ENCODE measurements at places on chromosomes 2 and 18. TPM values are rescaled to one million over a fixed set of nuclear protein-coding genes. Genes with fewer than 3 reads are reported as not detected.

- no peak for DNase-seq
Measured at GRCh38 chr2:53108246-53108645, 659.4 kb upstream of the CHAC2 start.

GRCh38 chr2:122238006-122238559 lies 482.6 kb downstream of the TSN start:
- DNase-seq: no peak

- DNase-seq: no peak
Measured at GRCh38 chr2:235066895-235067294, 115.1 kb downstream of the SH3BP4 start.

- no peak for DNase-seq
Measured at GRCh38 chr18:6712401-6712800, 17.1 kb upstream of the ARHGAP28 start.

DNA sequence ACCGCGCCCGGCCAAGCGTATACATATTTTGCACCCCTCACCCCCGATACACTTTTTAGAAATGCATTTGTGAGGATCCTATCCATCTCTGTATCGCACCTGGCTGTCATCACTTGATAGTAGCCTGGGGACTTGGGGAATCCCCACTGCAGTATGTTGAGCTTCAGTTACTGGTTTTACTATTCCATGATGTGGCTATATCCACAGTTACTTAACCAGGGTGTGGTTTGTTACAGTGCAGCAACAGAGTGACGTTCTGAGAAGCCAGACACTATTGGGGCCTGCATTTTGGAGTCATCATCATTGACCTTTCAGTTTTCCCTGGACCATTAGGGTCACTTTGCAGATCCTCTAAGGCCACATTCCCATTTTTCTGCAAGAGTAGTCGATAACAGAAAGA lies 212.7 kb downstream of the AGAP1 start:
- DNase-seq: no peak

GRCh38 chr2:120520929-120521912 lies 175.3 kb downstream of the INHBB start:
- peak; percentile 66 for DNase-seq

DNA sequence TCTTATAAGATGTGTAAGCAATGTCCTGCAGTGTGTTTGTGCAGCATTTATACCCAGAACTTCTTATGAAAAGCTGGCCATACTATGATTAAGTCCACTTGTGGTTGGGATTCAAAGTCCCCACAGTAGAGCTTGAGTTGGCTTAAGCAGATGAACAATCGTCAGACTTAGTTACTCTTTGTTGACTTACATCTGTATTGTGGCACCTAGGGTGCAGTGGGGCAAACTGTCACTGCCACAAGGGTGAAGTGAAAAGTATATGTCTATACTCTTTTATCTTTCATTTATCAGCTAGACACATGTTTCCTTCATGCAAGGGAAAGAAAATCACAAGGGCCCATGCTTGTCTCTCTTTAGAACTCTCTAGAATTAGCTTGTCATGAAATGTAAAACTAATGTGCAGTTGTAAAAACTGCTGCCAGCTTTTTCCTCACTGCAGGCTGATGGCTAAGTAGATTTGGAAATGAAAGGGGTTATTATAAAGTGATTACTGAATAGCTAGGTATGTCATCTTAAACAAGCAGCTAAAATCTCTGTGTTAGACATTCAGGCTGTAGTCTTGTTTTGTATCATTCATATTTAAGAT lies 474.5 kb downstream of the PTPRM start:
- no peak for DNase-seq

- no peak for DNase-seq
Measured at GRCh38 chr18:13218368-13218991, at the start of gene LDLRAD4. TSS of gene LDLRAD4 (plus strand) at chr18:13218760.

DNA sequence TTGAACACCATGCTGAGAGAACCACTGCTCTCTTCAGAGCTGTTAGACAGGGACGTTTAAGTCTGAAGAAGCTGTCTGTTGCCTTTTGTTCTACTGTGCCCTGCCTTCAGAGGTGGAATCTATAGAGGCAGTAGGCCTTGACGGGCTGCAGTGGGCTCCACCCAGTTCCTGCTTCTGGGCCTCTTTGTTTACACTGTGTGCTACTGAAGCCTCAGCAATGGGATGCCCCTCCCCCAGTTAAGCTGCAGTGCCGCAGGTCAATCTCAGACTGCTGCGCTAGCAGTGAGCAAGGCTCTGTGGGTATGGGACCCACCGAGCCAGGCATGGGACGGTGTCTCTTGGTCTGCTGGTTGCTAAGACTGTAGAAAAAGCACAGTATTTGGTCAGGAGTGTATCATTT lies 162.3 kb upstream of the NXPH2 start:
- no peak for DNase-seq

DNA sequence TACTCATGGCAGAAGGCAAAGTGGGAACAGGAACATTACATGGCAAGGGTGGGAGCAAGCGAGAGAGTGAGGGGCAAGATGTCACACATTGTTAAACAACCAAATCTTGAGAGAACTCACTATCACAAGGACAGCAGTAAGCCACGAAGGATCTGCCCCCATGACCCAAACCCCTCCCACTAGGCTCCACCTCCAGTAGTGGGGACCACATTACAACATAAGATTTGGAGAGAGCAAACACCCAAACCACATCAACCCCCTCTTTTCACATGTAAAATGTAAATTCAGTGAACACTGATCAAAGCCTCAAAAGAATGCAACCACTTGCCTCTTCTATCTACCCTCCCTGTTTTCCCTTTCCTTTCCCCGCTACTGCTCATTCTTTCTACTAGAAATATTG lies 43.6 kb upstream of the TNP1 start:
- DNase-seq: no peak

DNA sequence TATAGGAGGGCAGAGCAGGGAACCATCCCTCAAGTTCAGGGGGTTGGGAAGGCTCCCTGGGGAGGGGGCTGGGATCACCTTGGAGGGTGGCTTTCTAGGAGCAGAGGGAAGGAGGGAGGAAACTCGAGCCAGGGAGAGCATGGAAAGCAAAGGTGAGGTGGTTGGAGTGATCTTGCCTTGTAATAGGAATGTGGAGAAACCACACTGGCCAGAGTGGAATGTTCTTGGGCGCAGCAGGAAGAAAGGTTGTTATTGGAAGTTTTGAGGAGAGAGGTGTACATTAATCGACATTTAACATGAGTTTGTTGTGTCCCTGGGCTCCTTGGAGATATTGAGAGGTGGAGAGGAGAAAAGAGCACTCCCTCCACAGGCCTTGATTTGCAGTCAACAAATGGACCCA lies 272.2 kb downstream of the PRKCE start:
- no peak for DNase-seq

GRCh38 chr2:40168032-40168431 lies 283.9 kb downstream of the SLC8A1 start:
- DNase-seq: peak; percentile 13

DNA sequence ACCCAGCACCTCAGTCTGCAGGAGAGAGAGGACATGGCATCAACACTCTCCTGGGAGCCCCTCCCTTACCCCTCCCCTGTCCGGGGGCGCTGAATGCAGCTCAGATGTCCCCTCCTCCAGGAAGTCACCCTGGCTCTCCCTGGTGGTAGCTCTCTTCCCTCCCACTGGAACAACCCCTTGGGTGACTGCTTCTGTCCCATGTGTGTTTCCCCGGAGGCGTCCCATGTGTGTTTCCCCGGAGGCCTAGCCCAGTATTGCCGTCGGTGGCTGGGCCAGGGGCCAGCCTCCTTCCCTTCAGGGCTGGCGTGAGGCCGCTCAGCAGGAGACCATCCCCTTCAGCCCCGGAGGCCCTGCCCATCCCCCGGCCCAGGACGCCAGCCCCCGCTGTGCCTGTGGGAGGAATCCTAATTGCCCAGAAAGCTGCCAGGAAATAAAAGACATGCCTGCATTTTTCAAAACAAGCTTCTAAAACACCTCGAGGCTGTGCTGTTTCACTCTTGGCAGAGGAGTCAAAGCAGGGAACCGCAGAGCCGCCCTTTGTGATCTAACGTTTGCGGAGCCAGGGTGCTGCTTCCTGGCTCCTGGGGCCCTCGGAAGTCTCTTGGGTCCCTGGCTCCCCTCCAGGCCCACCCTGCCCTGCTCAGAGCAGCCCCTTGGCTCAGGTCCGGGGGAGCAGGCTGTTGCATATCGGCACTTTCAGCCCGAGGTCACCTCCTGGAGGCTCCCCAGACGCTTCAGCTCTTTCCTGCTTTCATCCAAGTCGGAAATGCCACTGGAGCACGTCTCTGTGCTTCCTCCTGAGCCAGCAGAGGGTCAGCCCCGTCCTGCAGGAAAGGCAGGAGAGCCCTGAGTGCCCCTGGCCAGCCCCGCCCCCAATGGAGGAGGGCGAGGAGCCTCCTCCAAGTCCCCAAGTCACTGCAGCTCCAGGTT lies 11.4 kb downstream of the SNED1 start:
- DNase-seq: no peak

Gene SERPINB13
- polyA plus RNA-seq: not detected

Gene OTX1
- polyA plus RNA-seq: 0.36 TPM

Gene PRKAG3
- 0.12 TPM for polyA plus RNA-seq

Gene LINC00305
- polyA plus RNA-seq: 0.20 TPM

Gene HSBP1L1
- 4.4 TPM for polyA plus RNA-seq

Gene CELF4
- polyA plus RNA-seq: 2.1 TPM

Gene ALKAL2
- 1.4 TPM for polyA plus RNA-seq

Gene TEKT4
- not detected for polyA plus RNA-seq

Gene SLC9A4
- 0.29 TPM for polyA plus RNA-seq

Gene SPEG
- polyA plus RNA-seq: 185 TPM
